ENCODE measurements at places on chromosomes 13 and 19. TPM values are rescaled to one million over a fixed set of nuclear protein-coding genes. Genes with fewer than 3 reads are reported as not detected.
A peak's percentile ranks its signal among the peaks of the same experiment; 100 is the strongest.

The SIX5 gene
- total RNA-seq: 27.3 TPM

The ANKLE1 gene
- total RNA-seq: 0.71 TPM

The SHC2 gene
- total RNA-seq: 9.7 TPM

The ACTMAP gene
- 4.2 TPM for total RNA-seq

The HCST gene
- 18.7 TPM for total RNA-seq

The CGB1 gene
- not detected for total RNA-seq

The IGFL3 gene
- total RNA-seq: not detected

The MAP3K10 gene
- total RNA-seq: 21.1 TPM

- no peak overlapping the region for H3K27ac ChIP-seq
- no peak overlapping the region for H3K4me3 ChIP-seq
- no peaks in the 10 kb centered on the region for H3K4me1 ChIP-seq
- no peaks in the 10 kb centered on the region for H3K36me3 ChIP-seq
Observed at GRCh38 chr13:114089341-114089740, 43.1 kb downstream of the RASA3 start.

GRCh38 chr13:102267191-102267590, 134.7 kb downstream of the FGF14 start:
- no peaks in the 10 kb centered on the region for H3K4me1 ChIP-seq
- no peaks in the 10 kb centered on the region for H3K36me3 ChIP-seq
- no peaks in the 10 kb centered on the region for H3K27me3 ChIP-seq
- no peak overlapping the region for H3K27ac ChIP-seq

- no peaks in the 10 kb centered on the region for H3K27me3 ChIP-seq
- no peaks in the 10 kb centered on the region for H3K4me1 ChIP-seq
- no peak for DNase-seq
- H3K27ac ChIP-seq: no peak overlapping the region
- H3K36me3 ChIP-seq: no peaks in the 10 kb centered on the region
- H3K4me3 ChIP-seq: no peak overlapping the region
Observed at GRCh38 chr19:51559240-51559639, 11.8 kb upstream of the ZNF175 start.

GRCh38 chr13:21980049-21980448, 309.2 kb downstream of the FGF9 start:
- no peak for DNase-seq
- no peak overlapping the region for H3K4me3 ChIP-seq
- no peaks in the 10 kb centered on the region for H3K36me3 ChIP-seq
- H3K27ac ChIP-seq: no peak overlapping the region
- H3K4me1 ChIP-seq: no peaks in the 10 kb centered on the region
- no peaks in the 10 kb centered on the region for H3K27me3 ChIP-seq

- no peaks in the 10 kb centered on the region for H3K36me3 ChIP-seq
- no peak overlapping the region for H3K4me3 ChIP-seq
- no peaks in the 10 kb centered on the region for H3K27me3 ChIP-seq
- DNase-seq: no peak
Observed at GRCh38 chr13:111861766-111862366, 205.1 kb upstream of the SOX1 start.

- no peak overlapping the region for H3K27ac ChIP-seq
- DNase-seq: no peak
- no peaks in the 10 kb centered on the region for H3K27me3 ChIP-seq
Observed at GRCh38 chr19:19595171-19595701, 23.3 kb downstream of the PBX4 start.

DNA sequence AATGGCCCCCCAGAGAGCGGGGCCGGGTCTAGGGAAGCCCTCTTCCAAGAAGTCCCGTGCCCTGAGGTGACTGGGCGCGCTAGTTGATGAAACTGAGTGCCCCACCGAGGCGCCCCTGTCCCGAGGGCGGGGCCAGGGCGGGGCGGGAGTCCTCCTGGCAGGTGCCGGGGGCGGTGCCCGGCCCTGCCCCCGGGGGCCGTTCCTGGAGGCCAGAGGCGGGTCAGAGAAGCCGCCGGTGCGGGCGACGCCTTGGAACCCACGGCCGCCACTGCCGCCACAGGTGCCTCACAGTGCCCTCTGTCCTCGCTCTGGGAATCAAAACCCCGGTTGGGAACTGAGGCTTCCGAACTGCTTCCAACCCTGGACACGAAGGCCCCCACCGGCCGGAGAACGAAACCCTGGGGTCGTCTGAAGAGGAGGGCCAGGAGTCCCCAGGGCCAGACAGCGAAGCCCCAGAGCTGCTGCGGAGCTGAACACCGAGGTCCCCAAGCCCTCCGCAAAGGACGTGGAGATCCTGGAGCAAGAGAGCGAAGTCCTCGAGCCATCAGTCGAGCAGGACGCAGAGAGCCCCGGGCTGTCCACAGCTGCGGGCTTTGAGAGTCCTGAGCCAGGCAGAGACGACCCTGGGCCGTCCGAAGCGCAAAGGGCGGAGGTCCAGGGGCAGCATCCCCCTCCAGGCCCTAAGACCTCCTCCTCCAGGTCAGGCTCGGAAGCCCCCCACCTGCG, at the start of gene MISP3:
MISP3 (plus strand) TSS at position 252 of the 726 bp plus-strand sequence. CDS start 524 bp downstream, outside the sequence.
- no peaks in the 10 kb centered on the region for H3K27me3 ChIP-seq
- no peaks in the 10 kb centered on the region for H3K36me3 ChIP-seq
- DNase-seq: no peak

DNA sequence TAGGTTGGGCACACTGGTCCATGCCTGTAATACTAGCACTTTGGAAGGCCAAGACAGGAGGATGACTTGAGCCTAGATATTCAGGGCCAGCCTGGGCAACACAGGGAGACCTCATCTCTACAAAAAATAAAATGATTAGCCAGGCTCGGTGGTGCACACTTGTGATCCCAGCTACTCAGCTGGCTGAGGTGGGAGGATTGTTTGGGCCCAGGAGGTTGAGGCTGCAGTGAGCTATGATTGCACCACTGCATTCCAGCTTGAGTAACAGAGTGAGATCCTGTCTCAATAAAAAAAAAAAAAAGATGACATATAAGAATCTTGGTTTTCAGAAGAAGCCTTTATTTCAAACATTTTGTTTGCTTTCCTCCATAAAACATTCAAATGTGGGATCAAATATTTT, 178.0 kb downstream of the LIG4 start:
- H3K27ac ChIP-seq: no peak overlapping the region
- DNase-seq: no peak
- H3K4me1 ChIP-seq: no peaks in the 10 kb centered on the region
- no peaks in the 10 kb centered on the region for H3K27me3 ChIP-seq

DNA sequence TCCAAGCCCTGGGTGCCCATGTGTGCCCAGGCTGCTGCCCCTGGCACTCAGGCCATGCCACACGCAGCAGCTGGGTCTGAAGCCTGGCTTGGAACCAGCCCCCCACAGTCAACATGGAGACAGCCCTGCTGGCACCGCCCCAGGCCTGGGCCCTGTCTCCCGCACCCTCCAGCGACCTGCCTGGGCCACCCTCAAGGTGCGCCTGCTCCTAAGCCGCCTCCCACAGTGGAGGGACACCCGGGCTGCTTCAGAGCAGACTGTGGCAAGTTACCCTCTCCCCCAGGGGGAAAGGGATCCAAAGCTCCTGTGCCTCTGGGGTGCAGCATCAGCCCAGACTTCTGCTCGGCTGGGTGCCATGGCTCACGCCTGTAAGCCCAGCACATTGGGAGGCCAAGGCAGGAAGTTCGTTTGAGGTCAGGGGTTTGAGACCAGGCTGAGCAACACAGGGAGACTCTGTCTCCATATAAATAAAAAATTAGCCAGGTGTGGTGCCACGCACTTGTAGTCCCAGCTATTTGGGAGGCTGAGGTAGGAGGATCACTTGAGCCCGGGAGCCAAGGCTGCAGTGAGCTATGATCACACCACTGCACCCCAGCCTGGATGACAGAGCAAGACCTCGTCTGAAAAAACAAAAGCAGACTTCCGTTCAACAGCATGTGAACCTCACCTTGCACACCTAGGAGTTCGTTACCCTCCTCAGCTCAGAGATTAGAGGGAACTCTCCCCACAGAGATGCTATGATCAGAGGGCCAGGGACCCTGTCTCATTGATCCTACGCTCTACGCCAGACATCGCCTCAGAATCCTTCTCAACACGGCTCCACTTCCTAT, 15.6 kb downstream of the ELL start:
- H3K27me3 ChIP-seq: no peaks in the 10 kb centered on the region
- no peaks in the 10 kb centered on the region for H3K36me3 ChIP-seq
- no peak overlapping the region for H3K4me3 ChIP-seq
- no peak overlapping the region for H3K27ac ChIP-seq

DNA sequence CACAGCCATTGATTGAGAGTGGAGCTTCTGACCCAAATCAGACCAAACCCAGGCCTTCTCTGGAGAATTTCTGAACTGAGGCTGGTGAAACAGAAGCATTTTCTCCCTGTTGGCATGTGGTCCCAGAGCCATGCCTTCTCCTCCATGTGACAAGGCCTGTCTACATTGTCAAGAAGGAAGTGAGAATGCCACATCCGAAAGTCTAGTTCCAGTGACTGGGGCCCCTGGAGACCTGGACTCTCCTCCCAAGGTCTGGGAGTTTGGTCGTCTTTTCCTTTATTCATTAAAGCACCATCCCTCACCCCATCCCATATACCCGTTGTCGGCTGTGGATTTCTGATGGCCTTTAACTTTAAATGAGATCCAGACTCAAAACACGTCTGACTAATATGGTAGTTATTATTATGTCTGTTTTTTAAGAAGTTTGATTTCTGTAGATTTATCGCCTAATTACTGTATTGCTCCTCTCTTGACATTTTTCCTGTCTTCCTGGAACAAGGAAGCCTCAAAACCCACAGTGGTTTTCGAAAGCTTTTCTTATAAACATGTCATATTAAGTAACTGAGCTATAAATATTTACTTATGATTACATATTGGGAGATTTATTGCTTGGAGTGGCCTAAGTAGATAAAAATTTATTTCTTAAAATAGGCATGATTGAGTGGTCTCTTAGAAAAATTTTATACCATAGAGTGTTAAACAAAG, 128.3 kb upstream of the FRY start:
- DNase-seq: no peak
- no peak overlapping the region for H3K4me3 ChIP-seq
- H3K27ac ChIP-seq: no peak overlapping the region

DNA sequence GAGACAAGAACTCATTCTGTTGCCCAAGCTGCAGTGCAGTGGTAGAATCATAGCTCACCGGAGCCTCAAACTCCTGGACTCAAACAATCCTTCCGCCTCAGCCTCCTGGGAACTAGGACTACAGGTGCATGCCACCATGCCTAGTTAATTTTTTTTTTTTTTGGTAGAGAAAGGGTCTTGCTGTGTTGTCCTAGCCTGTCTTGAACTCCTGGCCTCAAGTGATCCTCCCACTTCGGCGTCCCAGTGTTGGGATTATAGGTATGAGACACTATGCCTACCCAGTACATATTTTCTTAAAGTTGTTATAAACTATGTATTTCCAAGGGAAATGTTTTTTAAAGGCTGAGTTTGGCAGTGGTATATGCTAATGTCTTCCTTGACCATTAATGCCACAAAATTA, 412.6 kb downstream of the KLF12 start:
- peaks cover 9% of the 10 kb centered on the region for H3K4me1 ChIP-seq
- H3K36me3 ChIP-seq: no peaks in the 10 kb centered on the region
- no peaks in the 10 kb centered on the region for H3K27me3 ChIP-seq
- H3K4me3 ChIP-seq: no peak overlapping the region
- DNase-seq: no peak
- H3K27ac ChIP-seq: no peak overlapping the region

- H3K4me3 ChIP-seq: no peak overlapping the region
- H3K36me3 ChIP-seq: no peaks in the 10 kb centered on the region
- H3K27me3 ChIP-seq: peaks cover 2% of the 10 kb centered on the region
Observed at GRCh38 chr19:32171719-32172151, 173.7 kb upstream of the ZNF507 start.

GRCh38 chr13:21420706-21421105, 38.4 kb downstream of the ZDHHC20 start:
- H3K36me3 ChIP-seq: no peaks in the 10 kb centered on the region
- no peaks in the 10 kb centered on the region for H3K27me3 ChIP-seq
- H3K27ac ChIP-seq: no peak overlapping the region
- no peak for DNase-seq
- H3K4me1 ChIP-seq: no peaks in the 10 kb centered on the region

DNA sequence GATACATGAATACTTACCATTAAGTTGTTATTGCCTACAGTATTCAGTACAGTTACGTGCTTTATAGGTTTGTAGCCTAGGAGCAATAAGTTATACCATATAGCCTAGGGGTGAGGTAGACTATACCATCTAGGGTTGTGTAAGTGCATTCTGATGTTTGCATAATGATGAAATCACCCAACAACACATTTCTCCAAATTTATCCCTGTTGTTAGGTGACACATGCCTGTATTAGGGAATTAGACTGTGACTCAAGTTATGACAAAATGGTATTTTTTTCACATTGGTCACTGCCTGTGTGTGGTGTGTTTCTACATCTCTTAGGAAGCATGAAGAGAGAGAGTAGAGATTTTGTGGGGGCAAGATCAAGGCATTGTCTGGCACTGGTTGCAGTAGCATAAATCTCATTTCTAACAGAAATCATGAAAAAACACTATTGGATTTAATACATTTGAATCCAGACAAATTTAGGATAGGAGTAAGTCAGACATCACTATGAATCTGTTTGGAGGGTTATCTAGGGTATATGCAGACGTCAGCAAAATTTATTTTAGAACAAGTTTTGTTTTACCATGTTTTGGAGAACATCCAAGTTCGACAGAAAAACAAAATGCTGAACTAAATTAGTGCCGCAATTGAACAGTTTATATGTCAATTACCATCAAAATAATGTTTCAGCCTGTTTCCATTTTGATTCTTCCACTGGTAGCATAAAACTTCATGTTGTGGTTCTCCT, 332.1 kb downstream of the LMO7 start:
- H3K27me3 ChIP-seq: no peaks in the 10 kb centered on the region
- H3K27ac ChIP-seq: no peak overlapping the region
- H3K4me1 ChIP-seq: no peaks in the 10 kb centered on the region
- no peaks in the 10 kb centered on the region for H3K36me3 ChIP-seq

DNA sequence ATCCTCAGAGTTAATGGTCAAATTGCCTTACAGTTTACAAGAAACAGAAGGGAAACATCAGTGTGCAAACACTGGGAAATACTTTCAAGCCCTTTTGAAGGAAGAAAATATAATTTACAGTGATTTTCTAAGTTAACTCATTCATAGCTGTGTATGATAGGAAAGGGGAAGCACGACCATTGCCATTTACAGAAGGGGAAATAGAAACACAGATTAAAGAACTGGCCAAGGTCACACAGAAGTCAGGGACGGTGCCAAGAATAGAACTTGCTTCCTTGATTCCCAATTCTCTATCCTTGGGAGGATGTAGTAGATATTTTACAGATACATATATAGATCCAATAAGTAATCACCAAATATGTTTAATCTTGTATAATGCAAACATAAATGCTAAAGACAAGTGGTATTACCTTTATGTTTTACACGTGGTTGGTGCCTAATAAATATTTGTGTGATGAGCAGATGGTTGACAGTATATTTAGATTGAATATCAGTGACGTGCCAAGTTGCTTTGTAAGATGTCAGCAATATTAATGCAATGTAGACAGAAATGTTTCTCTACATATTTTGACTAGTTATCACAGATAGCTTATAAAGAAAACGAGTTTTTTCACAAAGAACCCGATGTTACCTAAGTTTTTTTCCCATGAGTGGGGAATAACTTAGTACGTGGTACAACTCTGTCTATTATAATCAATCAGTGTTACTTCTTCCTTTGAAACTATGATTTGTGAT, 73.1 kb downstream of the FLT1 start:
- DNase-seq: no peak
- H3K27me3 ChIP-seq: no peaks in the 10 kb centered on the region
- no peak overlapping the region for H3K4me3 ChIP-seq
- H3K36me3 ChIP-seq: no peaks in the 10 kb centered on the region
- no peaks in the 10 kb centered on the region for H3K4me1 ChIP-seq

- no peaks in the 10 kb centered on the region for H3K27me3 ChIP-seq
- H3K4me3 ChIP-seq: no peak overlapping the region
- no peak overlapping the region for H3K27ac ChIP-seq
- peaks cover 6% of the 10 kb centered on the region for H3K36me3 ChIP-seq
- peak; percentile 68 for DNase-seq
- no peaks in the 10 kb centered on the region for H3K4me1 ChIP-seq
Observed at GRCh38 chr19:46603752-46604231, 2.7 kb downstream of the CALM3 start.

All from aorta (tissue), 5 donors.